ENCODE measurements at places on chromosomes 11 and 22. TPM values are rescaled to one million over a fixed set of nuclear protein-coding genes. Genes with fewer than 3 reads are reported as not detected.

MMP10 gene
- 0.88 TPM for total RNA-seq

OR8G5 gene
- not detected for total RNA-seq

CD6 gene
- 0.15 TPM for total RNA-seq

P2RY2 gene
- 10.7 TPM for total RNA-seq

INS gene
- not detected for total RNA-seq

OR51A4 gene
- total RNA-seq = not detected

POTEH gene
- not detected for total RNA-seq

H19 gene
- total RNA-seq = 12.4 TPM

OR8G1 gene
- total RNA-seq = not detected

CST6 gene
- total RNA-seq = not detected

SAA4 gene
- not detected for total RNA-seq

CD248 gene
- not detected for total RNA-seq

ATXN10 gene
- total RNA-seq = 157 TPM

MAPK12 gene
- 22.9 TPM for total RNA-seq

DRD2 gene
- total RNA-seq = not detected

TYR gene
- total RNA-seq = not detected

APOL3 gene
- not detected for total RNA-seq

PTGDR2 gene
- total RNA-seq = 0.09 TPM

CARD18 gene
- total RNA-seq = not detected

OR4A47 gene
- not detected for total RNA-seq

NCR3LG1 gene
- 2.0 TPM for total RNA-seq

GVQW3 gene
- total RNA-seq = 1.5 TPM

ASCL2 gene
- not detected for total RNA-seq

SCGB1D2 gene
- total RNA-seq = not detected

All from A549 treated with ZK216348 at 1 μM for 4 hours (cell line).